ENCODE measurements at places on chromosomes 13 and 19. TPM values are rescaled to one million over a fixed set of nuclear protein-coding genes. Genes with fewer than 3 reads are reported as not detected.

The WDR87 gene
- total RNA-seq = not detected

The KLK2 gene
- total RNA-seq = 2.0 TPM

The ZNF549 gene
- 7.6 TPM for total RNA-seq

The CHMP2A gene
- total RNA-seq = 82.6 TPM

The RPS19 gene
- 1,861 TPM for total RNA-seq

The ETHE1 gene
- 43.6 TPM for total RNA-seq

Data from SK-MEL-5 (cell line).